Effector memory CD8-positive, alpha-beta T cell (primary cell): ENCODE measurements at places on chromosomes 4 and X.
A peak's percentile ranks its signal among the peaks of the same experiment; 100 is the strongest.

- DNase-seq, result no peak
These were observed 25.3 kb downstream of the ARHGAP24 start for GRCh38 chr4:85500110-85500867.

DNA sequence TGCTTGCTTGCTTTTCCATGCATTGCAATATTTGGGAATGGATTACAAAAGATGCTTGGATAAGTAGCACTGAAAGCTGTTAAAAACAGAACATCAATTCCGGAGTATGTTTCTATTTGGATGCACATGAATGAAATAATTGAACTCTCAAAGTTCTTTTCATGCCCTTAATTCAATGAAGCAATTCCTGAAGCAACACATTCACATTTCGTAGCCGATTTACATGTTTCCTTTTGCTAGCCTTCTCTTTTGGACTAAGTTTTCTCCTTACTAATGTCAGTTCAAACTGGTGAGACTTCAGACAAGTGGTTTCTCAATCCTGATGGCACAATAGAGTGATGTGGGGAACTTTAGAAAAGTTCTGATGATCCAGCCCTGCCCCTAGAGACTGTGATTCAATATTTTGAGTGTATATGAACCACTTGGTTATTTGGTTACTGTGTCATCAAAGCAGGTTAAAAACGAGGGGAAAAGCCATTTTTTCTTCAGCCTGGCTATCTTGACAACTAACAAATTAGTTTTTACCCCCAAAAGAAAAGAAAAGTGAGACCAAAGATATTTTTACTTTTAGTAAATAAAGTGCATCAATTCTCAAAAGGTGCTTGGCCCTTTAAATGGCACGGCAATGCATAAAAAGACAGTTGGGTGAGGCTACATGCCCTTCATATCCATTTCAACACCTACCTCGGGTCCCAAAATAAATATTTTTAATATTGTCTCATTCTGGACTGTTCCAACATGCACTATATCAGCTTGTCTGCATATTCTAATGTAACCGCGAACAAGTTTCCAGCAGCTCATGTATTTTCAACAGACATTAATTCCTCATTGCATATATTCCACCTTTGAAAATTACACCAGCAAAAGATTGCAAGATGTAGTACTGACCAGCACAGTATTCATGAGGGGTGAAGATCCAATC lies 90.1 kb upstream of the RPL34 start:
- no peak for DNase-seq

DNA sequence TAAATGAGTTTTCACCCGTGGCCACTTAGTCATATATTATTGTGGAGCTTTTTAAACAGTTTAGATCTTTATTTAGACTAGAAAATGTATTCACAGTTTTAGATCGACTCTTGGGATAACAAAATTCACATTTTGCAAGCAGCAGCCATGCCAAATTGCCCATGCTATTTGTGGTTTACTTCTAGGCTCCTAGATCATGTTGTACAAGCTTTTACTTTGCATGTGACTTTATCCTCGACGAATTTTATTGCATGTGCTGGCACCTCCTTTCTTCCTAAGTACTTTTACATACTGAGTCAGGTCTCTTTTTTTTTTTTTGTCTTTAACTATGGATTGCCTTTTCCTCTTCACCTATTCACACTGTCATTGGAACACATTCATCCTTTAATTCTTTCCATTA lies 23.2 kb downstream of the BBS12 start:
- DNase-seq, result no peak

DNA sequence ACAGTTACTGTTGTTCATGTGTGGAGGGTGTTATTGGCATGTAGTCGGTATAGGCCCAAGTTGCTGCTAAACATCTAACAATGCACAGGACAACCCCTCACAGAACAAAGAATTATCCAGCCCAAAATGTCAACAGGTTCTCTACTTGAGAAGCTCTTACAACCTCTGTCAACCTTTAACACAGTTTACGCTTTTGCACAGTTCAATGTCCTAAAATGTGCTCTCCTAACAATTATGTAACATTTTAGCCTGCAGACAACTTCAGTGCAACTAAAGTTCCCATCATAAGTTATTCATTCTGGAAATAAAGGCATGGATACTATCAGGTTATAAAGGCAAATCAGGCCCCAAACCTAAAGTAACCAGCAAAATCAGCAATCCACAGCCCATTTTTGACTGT lies 66.2 kb downstream of the ASB9 start:
- DNase-seq, result no peak

GRCh38 chr4:150004481-150004880 lies 73.8 kb upstream of the DCLK2 start:
- no peak for DNase-seq

- DNase-seq, result no peak
These were observed 118.2 kb upstream of the KLF8 start for GRCh38 chrX:56113785-56114436.

DNA sequence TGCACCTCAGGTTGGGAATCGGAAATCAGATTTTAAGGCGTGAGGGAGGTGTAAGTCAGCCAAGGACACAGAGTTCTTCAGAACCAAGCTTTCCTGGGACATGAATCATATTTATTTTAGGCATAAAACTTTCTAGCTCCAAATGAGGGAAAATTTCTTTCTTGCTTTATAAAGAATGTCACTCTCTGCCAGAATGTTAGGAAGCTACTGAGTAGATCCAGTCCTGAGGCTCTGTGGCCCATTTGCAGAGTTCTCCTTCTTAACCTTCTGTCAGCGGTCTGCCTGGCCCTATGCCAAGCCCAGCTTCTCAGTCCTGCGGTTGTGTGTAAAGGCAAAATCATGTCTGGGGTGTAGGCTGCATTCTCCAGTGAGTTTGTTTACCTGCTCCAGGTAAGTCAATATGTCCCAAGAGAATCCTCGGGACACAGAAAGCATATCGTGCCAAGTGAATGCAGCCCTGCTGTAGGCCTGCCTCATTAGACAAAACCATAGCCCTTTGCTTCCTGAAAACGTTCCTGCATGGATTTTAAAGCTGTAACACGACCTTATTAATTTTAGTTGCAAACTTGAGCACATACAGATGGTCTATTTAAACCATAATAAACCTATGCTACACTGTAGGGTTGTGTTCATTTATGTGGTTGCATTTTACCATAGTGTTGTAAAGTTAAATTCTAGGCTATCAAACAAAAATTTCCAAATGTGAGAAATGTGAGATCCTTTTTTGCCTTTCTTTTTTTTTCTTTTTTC lies 29.2 kb upstream of the CCNI start:
- no peak for DNase-seq

GRCh38 chr4:85778632-85779131 lies 303.7 kb downstream of the ARHGAP24 start:
- DNase-seq, result no peak

DNA sequence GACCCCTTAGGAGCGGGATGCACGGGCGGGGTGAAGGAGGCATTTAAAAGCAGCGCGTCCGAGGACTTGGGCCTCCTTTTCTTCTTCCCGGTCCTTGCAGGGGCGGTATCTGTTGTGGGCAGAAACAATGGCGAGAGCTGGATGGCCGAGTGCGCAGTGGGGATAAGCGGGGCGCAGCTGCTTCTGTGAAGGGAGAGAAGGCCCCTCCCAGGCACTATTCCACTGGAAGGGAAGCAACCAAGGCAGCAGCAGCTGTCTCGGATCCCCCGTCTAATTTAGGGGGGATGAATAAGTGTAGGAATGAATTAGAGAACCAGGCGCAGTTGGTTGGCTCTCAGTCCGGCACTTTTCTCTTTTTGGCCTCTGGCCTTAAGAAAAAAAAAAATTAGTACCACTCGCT lies 995 bp downstream of the SMARCA5 start:
- DNase-seq, result no peak

GRCh38 chr4:98406819-98407218 lies 145.6 kb downstream of the RAP1GDS1 start:
- no peak for DNase-seq

DNA sequence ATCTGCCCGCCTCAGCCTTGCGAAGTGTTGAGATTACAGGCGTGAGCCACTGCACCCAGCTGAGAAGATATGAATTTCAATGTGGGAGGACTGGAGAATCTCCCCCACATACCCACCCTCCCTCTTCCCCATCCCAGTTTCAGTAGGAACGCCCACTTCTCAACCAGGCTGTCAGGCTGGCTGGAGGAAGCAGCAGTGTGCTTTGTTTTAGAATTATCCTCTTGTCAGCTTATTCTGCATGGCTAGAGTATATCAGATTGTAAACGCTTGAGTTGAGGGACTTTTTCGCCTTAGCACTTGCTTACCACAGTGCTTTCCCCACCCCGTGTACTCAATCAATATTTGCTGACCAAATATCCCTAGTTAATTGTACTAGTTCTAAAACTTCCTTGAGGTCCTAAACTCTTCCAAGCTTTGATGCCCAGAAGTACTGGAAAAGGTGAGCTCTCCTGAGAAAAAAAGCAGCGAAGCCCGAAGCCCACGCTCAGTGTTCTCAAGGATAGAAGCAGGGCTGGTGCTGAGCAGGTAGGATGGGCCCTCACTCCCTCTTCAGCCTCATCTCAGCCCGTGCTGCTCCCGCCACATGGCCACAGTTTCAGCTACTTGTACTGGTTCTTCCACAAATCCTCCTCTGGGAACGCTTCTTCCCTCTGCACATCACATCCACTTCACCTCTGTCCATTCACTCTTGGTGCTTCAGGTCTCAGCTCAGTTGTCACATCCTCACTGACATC lies 7.3 kb upstream of the ARHGAP10 start:
- no peak for DNase-seq

DNA sequence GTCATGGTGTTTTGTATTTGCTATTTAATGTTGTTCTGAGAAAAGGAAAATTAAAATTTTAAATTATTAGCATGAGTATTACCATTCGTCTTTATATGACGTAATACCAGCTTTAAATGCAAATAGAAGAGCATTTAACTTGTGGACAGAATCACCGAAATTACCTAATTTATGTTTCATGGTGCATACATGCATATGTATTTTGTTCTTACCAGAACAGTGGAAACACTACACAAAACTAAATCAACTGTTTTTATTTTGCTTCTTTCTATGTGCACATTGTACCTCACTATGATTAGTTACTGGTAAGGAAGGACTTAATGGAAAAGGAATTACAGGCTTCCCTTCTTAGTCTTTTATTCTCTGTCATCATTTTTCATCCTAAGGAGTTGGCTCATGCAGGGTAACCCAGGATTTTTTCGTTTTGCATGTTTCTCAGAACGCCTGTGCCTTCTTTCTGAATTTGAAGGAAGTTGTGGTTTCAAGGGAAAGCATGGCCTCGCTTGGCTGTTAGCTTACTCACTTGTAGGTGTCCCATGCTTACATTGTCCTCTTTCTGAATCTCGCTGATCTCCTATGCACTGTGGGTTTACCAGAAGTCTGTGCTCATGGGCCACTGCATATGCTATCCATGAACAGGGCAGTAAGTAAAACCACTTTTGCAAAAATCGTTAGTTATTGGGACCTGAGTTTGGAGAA lies 300.0 kb upstream of the PUDP start:
- DNase-seq, result no peak

- peak; percentile 17 for DNase-seq
These were observed 280.3 kb downstream of the INPP4B start for GRCh38 chr4:142565771-142566170.

DNA sequence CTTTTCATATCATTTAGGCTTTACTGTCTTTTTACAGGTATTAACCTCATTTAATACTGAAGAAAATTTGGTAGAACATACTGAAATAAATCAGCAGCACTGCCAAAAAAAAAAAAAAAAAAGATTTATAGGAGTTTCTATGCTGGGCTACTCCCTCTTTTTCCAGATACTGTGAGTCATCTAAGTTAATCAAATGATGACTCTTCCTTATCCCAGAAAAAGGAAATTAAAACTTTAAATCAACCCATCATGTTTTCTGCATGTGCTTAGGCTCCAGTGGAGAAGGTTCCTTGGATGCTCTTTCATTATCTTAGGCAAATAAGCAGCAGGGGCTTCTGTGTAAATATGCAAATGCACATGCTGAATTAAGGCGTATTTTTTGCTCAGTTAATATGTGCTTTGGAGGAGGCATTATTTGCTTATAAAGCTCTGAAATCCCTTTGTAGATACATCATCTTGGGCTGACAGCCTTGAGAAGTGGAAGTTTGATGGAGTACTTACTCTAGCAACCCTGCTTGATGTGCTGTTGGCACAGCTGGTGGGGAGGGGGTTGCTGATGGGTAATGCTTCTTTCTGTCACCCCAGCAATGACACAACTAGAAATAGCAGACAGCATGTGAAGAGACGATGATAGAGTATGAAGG lies 136.1 kb downstream of the C4orf33 start:
- no peak for DNase-seq

- peak; percentile 48 for DNase-seq
These were observed 154.4 kb upstream of the KLF3 start for GRCh38 chr4:38509551-38509950.

DNA sequence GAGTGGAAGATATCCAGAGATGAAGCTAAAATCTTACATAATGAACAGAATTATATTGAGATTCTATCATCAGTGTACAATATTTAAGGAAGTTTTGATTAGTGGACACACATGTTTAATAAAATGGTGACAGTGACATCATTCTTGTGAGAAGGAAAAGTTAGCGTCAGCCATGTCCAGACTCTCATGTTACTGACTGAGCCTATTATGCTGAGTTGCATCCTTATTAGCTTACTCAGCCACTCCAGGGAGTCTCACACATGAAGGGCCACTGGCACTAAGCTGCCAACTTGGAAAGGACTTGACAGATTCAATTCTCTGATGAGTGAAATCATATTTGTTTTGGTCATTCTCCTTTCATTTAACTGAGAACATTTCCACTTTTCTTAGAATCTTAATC lies 170.6 kb downstream of the BANK1 start:
- DNase-seq, result no peak

DNA sequence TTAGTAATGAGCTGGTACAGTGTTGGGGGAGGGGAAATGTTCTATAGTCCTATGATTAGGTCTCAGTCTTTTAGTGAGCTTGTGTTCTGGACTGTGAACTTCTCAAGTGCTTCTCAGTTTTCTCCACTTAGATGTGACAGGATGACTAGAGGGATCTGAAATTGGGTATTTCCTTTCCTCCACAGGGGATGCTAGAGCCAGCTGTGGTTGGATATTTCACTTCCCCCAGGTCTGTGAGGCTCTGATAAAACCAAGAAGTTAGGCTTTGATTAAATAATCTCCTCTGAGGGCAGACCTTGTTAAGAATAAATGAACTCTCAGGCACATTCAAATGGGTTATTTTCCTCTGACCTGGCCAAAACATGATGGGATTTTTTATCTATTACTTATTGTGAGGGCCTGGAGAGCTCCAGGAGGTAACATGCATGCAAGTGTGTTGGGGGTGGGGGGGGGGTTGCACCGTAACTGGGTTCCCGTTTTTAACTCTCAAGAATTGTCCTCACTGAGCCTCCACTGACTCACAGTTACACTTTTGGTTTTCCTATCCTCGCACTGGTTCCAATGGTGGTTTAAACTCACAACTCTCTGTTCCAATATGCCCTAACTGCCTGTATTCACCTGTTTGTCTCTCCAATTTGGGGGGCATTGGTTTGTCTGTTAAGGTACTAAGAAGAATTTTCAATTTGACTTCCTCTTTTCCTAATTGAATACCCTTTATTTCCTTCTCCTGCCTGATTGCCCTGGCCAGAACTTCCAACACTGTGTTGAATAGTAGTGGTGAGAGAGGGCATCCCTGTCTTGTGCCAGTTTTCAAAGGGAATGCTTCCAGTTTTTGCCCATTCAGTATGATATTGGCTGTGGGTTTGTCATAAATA lies 28.1 kb upstream of the GLRA3 start:
- no peak for DNase-seq
